ENCODE measurements at places on chromosomes 13 and 19.

- no peaks in the 10 kb centered on the region for H3K4me1 ChIP-seq
- DNase-seq, result no peak
- peaks cover 3% of the 10 kb centered on the region for H3K27me3 ChIP-seq
- H3K36me3 ChIP-seq, result no peaks in the 10 kb centered on the region
- H3K27ac ChIP-seq, result no peak overlapping the region
- H3K4me3 ChIP-seq, result no peak overlapping the region
Observed at GRCh38 chr19:30324982-30325381, 47.2 kb upstream of the ZNF536 start.

DNA sequence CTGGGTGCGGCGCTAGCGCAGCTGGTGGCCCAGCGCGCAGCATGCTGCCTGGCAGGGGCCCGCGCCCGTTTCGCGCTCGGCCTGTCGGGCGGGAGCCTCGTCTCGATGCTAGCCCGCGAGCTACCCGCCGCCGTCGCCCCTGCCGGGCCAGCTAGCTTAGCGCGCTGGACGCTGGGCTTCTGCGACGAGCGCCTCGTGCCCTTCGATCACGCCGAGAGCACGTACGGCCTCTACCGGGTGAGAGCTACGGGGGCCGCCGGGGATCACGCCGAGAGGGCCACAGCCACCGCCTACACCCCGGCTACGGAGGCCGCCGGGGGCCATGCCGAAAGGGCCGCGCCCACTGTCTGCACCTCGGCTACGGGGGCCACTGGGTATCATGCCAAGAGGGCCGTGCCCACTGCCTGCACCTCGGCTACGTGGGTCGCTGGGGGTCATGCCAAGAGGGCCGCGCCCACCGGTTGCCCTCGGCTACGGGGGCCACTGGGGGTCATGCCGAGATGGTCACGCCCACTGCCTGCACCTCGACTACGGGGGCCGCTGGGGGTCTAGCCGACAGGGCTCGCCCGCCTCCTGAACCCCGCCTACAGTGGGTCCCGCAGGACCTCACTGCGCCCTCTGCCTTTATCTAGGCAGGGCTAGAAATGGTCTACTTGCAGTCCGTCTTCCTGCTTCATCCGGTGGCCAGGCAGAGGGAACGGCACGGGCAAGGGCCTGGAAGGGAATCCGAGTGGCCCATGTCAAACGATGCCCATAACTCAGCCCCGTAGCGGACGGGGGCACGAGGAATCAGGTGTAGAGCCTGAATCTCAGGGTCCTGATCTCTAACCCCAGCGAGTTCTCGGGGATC, 500 bp downstream of the PGLS start:
- H3K27me3 ChIP-seq, result no peaks in the 10 kb centered on the region
- peaks cover 43% of the 10 kb centered on the region for H3K4me1 ChIP-seq
- H3K36me3 ChIP-seq, result peaks cover 28% of the 10 kb centered on the region
- peak overlapping the region; percentile 99 for H3K27ac ChIP-seq
- peak overlapping the region; percentile 99 for H3K4me3 ChIP-seq

DNA sequence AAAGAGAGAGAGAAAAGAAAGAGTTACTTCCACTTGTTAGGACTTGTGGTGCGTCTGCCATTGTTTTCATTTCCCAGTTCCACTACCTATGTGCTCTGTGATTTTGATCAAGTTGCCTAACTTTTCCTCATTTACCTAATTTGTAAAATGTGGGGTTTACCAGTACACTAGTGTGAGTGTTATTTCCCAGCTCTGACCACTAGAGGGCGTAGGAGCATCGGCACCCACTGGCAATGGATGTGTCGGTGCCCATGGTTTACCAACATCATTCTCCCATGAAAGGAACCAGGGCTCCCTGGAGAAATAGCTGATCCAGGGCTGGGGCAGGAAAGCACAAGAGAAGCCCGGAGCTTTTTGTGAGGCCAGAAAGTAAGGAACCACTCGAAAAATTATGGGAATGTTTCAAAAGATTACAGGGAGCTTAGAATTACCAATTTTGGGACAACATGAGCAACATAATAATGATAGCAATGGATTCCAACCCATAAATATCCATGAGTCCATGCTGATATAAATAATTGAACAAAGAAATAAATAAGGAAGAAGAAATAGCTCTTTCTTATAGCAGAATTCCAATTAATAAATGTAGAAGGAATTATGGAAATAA, 15.1 kb upstream of the CEACAM4 start:
- H3K27ac ChIP-seq, result no peak overlapping the region
- H3K4me3 ChIP-seq, result no peak overlapping the region
- H3K36me3 ChIP-seq, result no peaks in the 10 kb centered on the region

DNA sequence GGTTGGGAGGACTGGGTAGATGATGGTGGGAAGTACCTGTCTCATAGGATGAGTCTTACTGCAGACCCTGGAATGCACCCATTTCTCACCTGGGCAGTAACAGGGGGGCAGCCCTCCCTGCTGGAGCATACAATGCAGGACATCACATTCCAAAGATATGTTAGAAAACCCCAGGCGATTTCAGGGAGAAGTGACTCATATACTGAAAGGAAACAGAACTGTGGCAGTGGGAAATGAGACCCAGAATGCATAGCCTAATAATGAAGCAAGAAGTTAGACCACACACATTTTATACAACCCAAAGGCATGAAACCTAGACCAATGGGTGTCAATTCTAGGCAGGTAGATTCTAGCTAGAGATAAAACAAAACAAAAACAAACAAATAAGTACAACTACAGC, 402.7 kb downstream of the IRS2 start:
- H3K36me3 ChIP-seq, result no peaks in the 10 kb centered on the region
- H3K4me3 ChIP-seq, result no peak overlapping the region
- H3K27me3 ChIP-seq, result peaks cover 3% of the 10 kb centered on the region
- H3K27ac ChIP-seq, result no peak overlapping the region
- DNase-seq, result no peak

- H3K4me3 ChIP-seq, result no peak overlapping the region
- no peak overlapping the region for H3K27ac ChIP-seq
- no peak for DNase-seq
- H3K36me3 ChIP-seq, result no peaks in the 10 kb centered on the region
- peaks cover 7% of the 10 kb centered on the region for H3K27me3 ChIP-seq
- peaks cover 18% of the 10 kb centered on the region for H3K4me1 ChIP-seq
Observed at GRCh38 chr13:50153401-50153800, 138.2 kb downstream of the KCNRG start.

DNA sequence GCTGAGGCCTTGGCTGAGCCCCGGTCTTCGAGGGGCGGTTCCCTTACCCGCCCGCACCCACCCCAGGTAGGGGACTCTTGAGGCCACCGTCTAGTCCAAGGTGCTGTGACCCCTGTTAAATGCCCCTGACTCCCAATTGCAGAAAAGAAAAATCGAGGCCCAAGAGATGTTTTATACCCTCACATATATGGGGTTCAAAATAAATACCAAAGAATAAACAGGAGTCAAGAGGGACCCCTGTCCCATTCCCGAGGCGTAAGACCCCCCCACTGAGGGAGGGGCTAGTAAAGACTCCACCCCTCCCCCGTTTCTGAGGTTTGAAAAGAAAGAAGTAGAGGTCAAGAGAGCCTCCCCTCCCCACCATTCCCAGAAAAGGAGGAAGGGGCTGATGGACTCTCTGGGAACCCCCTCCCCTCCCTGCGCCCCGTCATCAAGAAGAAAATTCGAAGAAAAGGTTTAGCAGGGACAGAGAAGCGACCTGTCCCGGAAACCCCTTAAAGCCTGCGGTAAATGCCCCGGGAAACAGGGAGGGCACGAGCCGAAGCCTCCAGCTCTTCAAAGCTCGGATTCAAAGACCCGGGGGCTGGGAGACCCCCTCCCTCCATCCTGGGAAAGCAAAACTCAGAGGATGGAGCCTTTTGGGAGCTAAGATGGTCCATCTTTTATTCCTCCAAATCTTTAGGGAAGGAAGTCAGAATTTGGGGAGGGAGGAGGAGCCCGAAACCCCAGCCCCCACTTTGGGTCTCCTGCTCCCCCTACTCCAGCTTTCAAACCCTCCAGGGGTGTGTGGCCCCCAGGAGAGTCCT, 755 bp upstream of the RAB3A start:
- peak; percentile 55 for DNase-seq
- peaks cover 7% of the 10 kb centered on the region for H3K27me3 ChIP-seq
- H3K27ac ChIP-seq, result peak overlapping the region; percentile 78
- peaks cover 4% of the 10 kb centered on the region for H3K36me3 ChIP-seq

DNA sequence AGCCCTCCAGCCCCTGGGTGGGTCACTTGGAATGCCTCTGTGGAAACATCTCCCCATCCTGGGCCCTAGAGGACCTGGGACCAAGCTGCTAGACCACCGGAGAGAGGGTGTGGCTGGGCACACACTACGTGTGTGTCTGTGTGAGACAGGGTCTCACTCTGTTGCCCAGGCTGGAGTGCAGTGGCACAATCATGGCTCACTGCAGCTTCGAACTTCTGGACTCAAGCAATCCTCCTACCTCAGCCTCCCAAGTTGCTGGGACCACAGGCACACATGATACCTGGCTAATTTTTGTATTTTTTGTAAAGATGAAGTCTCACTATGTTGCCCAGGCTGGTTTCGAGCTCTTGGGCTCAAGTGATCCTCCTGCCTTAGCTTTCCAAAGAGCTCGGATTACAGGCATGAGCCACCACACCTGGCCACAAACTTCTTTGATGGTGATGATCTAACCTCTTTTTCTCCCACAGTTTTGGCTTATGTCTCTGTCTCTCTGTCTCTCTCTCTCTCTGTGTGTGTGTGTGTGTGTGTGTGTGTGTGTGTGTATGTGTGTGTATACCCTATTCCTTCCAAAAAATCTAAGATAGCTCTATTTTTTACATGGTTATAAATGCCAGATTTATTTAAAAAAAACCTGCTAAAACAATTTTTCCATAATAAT, 32.1 kb upstream of the SLC7A9 start:
- no peak for DNase-seq
- no peak overlapping the region for H3K27ac ChIP-seq
- no peaks in the 10 kb centered on the region for H3K27me3 ChIP-seq
- no peak overlapping the region for H3K4me3 ChIP-seq

DNA sequence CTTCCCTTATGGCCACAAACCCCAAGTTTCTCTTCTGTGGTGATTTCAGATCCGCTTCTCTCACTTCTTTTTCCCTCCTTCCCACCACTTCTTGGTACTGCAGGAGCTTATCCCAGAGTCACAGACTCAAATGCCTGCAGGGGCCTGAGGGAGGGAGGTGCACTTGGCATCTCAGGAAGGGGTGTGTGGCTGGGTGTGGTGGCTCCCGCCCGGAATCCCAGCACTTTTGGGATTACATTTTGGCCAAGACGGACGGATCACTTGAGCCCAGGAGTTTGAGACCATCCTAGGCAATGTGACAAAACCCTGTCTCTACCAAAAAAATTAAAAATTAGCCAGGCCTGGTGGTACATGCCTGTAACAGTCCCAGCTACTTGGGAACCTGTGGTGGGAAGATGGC, 5.6 kb downstream of the USF2 start:
- H3K27ac ChIP-seq, result no peak overlapping the region
- peaks cover 16% of the 10 kb centered on the region for H3K4me1 ChIP-seq
- no peak overlapping the region for H3K4me3 ChIP-seq
- DNase-seq, result no peak

DNA sequence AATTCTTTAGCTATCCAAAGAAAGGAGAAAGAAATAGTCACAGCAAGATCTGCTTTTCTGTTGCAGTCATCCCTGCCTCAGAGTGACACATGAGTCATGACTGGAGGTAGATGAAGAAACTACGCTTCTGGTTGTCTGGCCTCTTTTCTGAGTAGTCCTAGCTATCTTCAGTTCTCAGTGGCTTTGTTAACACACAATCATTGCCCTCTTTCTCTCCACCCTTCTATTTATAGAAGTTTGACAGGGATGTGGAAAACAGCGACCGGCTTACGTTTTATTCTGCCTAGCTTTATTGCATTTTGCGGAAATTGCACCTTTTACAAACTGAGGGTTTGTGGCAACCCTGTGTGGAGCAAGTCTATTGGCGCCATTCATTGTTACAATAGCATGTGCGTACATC, 26.7 kb downstream of the SPATA13 start:
- peaks cover 45% of the 10 kb centered on the region for H3K4me1 ChIP-seq
- no peak overlapping the region for H3K4me3 ChIP-seq
- peaks cover 11% of the 10 kb centered on the region for H3K36me3 ChIP-seq
- H3K27ac ChIP-seq, result peak overlapping the region; percentile 53
- H3K27me3 ChIP-seq, result no peaks in the 10 kb centered on the region

- no peak overlapping the region for H3K27ac ChIP-seq
- no peaks in the 10 kb centered on the region for H3K27me3 ChIP-seq
- H3K4me3 ChIP-seq, result no peak overlapping the region
Observed at GRCh38 chr13:113531041-113531873, 40.7 kb upstream of the DCUN1D2 start.

GRCh38 chr13:75329723-75330122, 152.2 kb downstream of the TBC1D4 start:
- no peak overlapping the region for H3K27ac ChIP-seq
- no peak overlapping the region for H3K4me3 ChIP-seq
- no peaks in the 10 kb centered on the region for H3K27me3 ChIP-seq
- H3K36me3 ChIP-seq, result peaks cover 1% of the 10 kb centered on the region
- peaks cover 17% of the 10 kb centered on the region for H3K4me1 ChIP-seq

GRCh38 chr13:113905018-113905417, 41.1 kb upstream of the GAS6 start:
- peaks cover 8% of the 10 kb centered on the region for H3K4me1 ChIP-seq
- no peak for DNase-seq
- no peak overlapping the region for H3K27ac ChIP-seq
- H3K4me3 ChIP-seq, result no peak overlapping the region
- no peaks in the 10 kb centered on the region for H3K36me3 ChIP-seq

DNA sequence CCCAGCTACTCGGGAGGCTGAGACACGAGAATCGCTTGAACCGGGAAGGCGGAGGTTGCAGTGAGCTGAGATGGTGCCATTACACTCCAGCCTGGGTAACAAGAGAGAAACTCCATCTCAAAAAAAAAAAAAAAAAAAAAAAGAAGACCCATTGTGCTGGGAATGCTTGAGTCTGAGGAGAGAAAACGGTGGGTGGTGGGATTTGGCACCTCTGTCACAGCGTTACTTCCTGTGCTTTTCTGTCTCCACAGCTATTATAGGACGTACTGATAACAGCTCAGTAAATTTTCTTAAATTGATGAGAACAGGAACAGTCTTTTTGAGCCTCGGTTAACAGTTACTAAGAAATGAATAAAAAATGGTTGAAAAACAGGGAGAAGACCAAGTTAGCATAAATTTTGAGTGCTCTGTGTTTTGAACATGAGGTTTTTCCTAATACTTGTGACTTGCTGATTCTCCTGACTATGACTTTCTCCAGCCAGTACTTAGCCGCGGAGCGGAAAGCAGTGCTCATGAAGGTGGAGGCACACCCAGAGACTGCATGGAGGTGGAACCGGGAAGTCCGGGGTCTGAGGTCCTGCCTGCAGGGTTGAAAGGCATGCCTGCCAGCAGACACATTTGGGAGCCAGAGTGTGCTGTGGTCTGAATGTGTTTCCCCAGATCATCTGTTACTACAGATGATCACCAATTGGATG, 55.3 kb upstream of the TEX29 start:
- no peaks in the 10 kb centered on the region for H3K27me3 ChIP-seq
- no peak overlapping the region for H3K4me3 ChIP-seq
- no peak for DNase-seq
